Central memory CD8-positive, alpha-beta T cell (primary cell): ENCODE measurements at places on chromosomes 1 and 21.

- DNase-seq, result no peak
Observed at GRCh38 chr21:41943851-41944250, 10.0 kb downstream of the C2CD2 start.

- DNase-seq, result no peak
Observed at GRCh38 chr1:119001181-119002027, 13.3 kb upstream of the TBX15 start.

DNA sequence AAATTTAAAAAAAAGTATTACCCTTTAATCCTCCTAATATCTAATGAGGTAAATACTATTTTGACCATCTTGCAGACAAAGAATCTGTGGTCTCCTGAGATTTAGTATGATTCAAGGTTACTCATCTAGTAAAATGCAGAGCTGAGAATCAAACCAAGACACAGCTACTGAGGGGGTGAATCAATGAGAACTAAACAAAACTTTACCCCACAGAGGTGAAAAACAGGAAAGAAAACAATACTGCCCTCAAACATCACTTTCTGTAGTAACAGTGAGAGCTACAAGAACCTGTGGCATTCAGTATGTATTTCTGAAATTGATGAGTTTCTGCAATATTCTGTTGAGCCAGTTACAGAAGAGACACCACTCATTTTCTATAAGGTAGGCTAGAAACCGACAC, 85.1 kb downstream of the JAK1 start:
- no peak for DNase-seq

DNA sequence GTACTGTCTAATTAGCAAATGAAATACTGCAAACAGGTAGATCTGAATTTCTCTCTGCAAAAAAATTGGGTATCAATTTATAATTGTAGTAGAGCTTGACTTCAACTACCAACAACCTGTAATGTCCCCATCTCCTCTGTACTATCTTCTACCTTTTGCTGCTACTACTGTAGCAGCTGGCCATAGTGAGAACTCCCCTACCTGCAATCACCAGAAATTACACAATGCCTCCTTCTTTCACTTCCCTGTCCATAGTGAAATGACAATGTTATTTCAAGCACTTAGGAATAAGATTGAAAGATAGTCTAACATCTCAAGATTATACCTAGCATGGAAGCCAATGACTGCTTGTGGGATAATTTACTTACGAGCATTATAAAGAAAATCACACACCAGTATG, 100.4 kb downstream of the ACBD6 start:
- DNase-seq, result no peak

GRCh38 chr21:37530901-37531351, 164.4 kb downstream of the DYRK1A start:
- no peak for DNase-seq

DNA sequence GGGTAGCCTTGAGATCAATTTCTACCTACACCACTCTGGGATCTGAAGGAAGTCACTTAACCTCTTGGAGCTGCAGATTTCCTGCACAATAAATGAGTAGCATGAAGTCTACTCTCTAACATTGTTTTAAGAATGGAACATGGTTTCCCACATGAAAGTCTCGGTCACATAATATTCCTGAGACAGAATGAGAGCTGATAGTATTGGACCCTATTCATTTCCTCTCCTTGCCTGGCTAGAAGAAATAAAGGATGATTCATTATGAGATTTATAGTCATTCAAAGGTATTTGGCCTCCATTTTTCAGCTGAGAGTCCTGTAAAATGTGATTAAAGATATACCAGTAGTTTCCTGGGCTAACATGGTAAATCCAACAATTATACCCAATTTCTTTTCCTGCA, 56.7 kb downstream of the ARHGAP29 start:
- no peak for DNase-seq

DNA sequence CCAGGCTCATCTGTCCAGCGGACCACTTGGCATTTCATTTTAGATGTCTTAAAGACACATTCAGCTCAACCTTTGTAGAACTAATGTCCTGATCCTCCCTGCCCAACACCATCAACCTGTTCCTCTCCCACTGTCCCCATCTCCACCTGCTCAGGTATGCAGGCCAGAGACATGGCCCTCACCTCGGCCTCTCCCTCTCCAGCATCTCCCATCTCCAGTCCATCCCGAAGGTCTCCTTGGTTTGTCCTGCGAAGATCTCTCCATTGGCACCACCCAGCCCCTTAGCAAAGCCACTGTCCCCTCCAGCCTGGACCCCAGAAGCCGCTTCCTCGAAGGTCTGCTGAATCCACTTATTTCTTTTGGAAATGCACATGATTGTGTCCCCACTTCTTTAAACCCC, 20.9 kb upstream of the KCNC4 start:
- DNase-seq, result no peak

GRCh38 chr1:3185896-3186525, 117.0 kb downstream of the PRDM16 start:
- DNase-seq, result no peak

DNA sequence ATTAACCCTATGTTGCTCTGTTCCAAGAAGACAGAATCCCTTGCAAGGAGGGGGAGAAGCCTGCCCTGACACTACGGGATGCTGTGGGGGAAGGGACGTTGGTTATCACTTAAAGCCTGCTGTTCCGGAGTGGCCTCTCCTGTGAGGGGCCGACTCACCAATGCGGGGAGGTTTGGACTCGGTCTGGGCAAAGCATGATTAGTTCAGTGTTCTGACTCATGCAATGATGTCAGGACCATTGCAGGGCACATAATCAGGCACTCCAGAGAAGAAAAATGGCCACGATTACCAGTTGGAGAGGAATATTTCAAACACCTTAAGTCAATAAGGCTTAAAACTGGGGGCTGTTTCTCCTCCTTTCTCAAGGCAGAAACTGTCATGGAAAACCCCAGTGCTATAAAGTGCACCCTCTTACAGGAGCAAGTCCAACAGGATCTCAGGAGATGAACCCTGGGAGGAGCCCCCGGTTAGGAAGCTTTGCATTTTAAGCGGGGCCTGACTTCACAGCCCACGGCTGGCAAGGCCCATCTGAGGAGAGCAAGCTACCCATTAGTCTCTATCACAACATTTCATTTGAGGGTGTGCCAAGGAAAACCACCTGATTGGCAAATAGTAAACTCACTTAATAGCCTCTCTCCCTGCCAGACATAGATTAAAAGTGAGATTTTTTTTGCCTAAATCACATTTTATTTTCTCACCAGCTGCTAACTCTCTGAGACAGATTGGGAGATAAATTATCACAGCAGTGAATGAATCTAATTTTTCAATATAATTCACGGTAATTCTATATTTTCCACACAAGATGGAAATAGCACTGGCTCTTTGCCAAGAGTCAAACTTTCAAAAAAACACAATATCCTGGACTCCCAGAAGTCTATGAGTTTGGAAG, 202.5 kb downstream of the C1orf94 start:
- no peak for DNase-seq

GRCh38 chr1:210364479-210364878, 35.8 kb downstream of the HHAT start:
- no peak for DNase-seq

DNA sequence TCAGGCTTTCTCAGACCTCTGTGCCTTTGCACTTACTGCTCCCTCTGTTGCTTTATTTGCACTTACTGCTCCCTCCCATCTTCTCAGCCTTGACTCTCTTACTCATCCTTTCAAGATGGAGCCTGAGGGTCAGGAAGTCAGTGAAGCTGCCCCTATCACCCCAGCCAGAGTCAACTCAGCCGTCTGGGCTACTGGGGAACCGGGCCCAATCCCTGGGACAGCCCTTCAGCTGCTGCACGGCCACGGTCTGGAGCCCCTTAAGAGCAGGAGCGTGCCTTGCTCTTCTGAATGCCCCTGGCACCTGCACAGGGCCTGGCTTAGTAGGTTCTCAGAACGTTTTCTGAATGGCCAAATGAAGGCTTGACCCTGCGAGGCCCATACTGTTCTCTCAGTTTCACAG, 244.4 kb downstream of the FOXD2 start:
- DNase-seq, result no peak

DNA sequence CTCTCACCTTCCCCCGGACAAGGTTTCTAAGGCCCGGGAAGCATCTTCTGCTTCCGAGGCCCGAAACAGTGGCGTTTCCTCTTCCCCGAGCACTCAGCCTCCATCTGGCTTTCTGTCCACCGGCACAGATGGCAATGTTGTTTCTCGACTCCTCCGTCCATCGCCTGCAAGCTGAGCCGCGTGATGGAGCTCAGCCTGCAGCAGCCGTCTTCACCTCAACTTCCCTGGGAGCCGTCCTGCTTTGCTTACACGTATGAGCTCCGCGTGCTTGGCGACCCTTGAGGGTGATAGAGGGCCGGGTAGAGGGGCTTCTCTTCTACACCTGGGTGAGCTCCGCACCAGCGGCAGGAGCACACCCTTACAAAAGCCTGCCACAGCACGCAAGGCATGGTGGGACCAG, 80.4 kb downstream of the AJAP1 start:
- DNase-seq, result no peak

DNA sequence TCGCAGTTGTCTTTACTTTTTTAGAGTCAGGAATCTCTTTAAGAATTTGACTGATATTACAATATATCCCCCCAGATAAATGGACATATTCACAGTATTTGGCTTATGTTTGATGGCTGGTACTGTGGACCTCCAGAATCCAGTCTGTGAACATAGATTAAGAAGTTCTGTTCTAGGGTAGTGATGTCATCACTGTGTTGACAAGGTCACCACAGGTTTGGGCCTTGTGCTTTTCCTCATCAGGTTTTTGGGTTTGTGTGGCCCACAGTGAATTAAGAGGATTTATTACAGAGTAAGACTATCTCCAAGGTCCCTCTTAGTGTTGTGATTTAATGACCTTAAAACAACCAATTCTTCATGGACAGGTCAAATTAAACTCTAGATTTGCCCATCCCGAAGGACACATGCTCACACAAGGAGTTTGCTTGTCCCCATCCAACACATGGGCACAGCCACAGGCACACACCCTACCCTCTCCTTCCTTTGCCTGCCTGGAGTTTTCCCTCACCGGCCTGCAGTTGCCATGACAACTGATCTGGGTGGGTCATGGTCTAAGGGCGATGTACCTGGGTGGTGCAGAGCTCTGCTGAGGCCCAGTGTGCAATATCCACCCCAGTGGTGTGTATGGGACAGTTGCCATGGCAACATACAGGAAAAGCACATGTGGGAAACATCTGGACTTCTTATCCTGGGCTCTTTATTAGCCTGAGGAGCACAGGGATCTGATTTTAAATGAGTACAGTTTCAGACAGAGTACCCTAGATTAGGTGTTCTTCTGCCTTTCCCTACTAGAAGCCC, 98.6 kb downstream of the NAV1 start:
- no peak for DNase-seq

- no peak for DNase-seq
Observed at GRCh38 chr1:16979475-16980327, 719 bp downstream of the MFAP2 start.

- DNase-seq, result no peak
Observed at GRCh38 chr1:228109962-228110488, 926 bp upstream of the MRPL55 start.

GRCh38 chr1:113291777-113292602, 98.3 kb upstream of the MAGI3 start:
- no peak for DNase-seq

- DNase-seq, result no peak
Observed at GRCh38 chr1:230215031-230215430, 148.0 kb downstream of the GALNT2 start.

GRCh38 chr1:15452216-15452615, 4.3 kb upstream of the CELA2A start:
- DNase-seq, result no peak

GRCh38 chr1:232968965-232969364, 18.6 kb downstream of the NTPCR start:
- no peak for DNase-seq

DNA sequence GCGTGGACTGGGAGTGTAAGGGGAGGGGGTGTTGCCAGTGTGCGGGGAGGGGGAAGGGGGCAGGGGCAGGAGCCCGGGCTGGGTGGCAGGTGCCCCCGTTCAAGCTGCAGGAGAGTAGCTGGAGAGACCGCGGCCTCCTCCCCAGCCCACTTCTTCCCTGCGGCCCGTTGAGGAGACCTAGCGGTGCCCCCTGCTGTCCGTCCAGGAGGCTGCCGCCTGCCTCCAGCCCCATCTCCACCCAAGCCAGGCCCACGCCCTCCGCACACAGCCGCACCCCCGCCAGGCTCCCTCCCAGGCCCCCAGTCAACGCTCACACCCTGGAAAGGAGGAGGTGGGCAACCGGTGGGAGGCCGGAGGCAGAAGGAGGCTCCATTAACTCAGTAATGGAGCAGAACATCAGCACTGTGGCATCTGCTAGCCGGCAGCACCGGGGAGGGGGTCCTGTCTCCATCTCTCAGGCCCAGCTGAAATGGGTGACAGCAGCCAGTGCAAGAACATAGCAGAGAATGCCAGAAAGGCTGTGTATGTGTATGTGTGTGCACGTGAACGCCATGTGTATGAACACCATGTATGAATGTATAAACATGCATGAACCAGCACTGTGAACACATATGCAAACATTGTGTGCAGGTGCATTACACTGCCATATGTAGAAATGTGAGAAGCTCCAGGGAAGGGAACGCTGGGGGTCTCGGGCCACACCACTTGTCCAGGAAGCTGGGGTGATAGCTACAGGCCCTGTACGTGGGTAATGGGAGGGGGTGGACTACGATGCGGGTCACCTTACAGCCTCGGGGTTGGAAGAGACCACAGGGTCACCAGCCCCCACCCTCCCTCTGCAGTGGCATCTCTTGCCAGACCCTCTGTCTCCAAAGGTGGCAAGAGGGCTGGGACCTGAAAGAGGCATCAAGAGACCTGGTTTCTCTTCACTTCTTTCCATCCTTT, 84.6 kb downstream of the SYT2 start:
- DNase-seq, result peak; percentile 30

GRCh38 chr1:39852876-39853275, 30.4 kb downstream of the TRIT1 start:
- DNase-seq, result no peak
